ENCODE measurements at places on chromosomes 12 and 14. TPM values are rescaled to one million over a fixed set of nuclear protein-coding genes. Genes with fewer than 3 reads are reported as not detected.

IFNG gene
- not detected for total RNA-seq

ATF7IP gene
- 61.1 TPM for total RNA-seq

SLC16A7 gene
- total RNA-seq, result 38.3 TPM

TEX52 gene
- not detected for total RNA-seq

KRT2 gene
- not detected for total RNA-seq

HNF1A gene
- not detected for total RNA-seq

GPRC5A gene
- 0.49 TPM for total RNA-seq

SLC38A4 gene
- not detected for total RNA-seq

CAND1 gene
- total RNA-seq, result 167 TPM

WIF1 gene
- 21.2 TPM for total RNA-seq

JPH4 gene
- 182 TPM for total RNA-seq
